ENCODE measurements at places on chromosomes 2 and 18. TPM values are rescaled to one million over a fixed set of nuclear protein-coding genes. Genes with fewer than 3 reads are reported as not detected.

GRCh38 chr18:70288171-70288850 is 534 bp upstream of the SOCS6 start:
- peak; percentile 30 for DNase-seq

GALNT14 gene
- polyA plus RNA-seq: 25.1 TPM

DNA sequence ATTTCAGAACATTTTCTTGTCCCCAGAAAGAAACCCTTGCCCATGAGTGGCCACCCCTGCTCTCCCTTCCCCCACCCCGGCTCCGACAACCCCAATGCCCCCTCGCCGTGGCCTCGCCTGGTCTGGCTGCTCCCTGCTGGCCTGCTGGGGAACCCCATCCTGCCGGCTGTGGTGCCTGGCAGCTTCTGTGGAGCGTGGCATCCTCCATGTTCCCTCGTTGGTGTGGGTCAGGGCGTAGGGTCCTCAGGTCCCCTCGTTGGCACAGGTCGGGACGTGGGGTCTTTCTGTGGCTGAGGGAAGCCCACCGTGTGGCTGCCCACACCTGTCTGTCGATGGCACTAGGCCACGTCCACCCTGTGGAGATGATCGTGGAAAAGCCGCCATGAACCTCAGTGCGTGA is 61.9 kb downstream of the NFATC1 start:
- no peak for DNase-seq

GRCh38 chr2:239182981-239183791 is 217.6 kb downstream of the HDAC4 start:
- no peak for DNase-seq

FTCDNL1 gene
- 2.9 TPM for polyA plus RNA-seq

NYAP2 gene
- 8.6 TPM for polyA plus RNA-seq

UBR3 gene
- 47.7 TPM for polyA plus RNA-seq

DNA sequence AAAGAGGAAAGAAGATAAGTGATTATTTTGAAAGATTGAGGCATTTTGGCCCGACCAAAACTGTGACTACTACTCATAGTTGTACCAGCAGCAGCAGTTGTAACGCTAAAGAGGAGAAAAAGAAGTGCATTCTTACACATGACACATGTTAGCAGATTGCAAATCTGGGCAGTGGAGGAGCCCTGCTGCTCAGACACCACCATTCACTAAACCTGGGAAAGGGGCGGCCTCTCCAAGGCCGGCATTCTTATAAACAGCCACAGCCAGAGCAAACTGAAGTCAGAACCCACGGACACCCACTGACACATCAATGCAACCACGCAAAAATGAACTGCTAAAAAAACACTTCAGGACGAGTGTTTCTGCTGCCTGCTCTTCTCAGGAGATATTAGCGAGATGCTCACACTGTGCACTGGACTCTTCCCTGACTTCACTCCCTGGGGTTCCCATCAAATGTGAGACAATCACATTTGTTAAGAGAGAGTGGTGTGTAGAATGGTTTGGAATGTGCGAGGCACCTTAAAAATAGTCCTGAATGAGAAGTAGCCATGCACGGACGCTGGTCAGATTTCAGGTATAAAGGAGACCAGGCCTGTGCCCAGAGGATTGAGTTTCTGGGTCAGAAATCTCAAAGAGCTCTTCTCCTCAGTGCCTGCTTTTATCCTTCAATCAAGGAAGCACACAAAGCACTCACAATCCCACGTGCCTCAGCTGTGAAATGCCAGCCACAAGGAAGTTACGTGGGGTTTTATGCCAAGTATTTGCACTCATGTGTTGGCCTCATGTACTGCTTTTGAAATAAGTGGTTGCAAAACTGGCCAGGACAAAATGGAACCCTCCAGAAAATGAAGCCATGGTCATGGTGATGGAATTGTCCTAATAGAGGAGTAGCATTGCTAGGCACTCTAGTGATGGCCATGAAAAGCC is 83.4 kb downstream of the MTCL1 start:
- no peak for DNase-seq

DNA sequence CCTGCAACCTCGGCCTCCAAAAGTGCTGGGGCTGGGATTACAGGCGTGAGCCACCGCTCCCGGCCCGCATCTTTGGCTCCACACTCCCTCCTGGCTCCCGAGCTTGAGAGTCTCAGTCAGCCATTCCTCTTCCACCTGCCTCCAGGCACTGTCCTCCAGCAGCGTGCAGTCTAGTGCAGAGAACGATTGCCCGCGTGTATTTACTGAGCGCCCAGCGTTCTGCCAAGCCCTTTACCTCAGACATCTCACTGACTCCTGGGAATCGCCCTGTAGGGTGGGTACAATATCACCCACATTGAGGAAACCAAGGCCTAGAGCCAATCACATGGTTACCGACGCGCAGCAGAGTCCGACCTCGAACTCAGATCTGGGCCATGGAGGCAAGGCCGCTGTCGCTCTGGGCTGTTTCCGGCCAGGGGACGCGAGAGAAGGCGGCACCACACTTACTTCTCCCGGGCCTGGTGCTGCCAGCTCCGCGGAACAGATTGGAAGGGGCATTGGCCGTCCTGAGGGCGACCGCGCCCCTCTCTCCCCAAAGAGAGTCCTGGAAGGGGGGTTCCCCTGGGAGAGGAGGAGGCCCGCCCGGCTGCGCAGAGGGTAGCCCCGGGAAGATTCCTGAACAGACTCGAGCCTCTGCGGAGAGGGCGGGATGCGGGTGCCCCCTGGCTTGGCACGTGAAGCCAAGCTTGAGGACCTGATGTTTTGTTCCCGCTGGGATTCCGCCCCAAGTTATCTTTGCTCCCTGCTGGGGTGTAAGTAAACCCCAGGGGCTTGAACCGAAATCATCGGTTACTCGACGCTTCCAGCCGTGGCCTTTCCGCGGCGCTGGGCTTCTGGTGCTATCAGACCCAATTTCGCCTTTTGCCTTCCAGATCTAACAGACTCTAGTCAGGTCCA is 5.2 kb upstream of the DLX2 start:
- no peak for DNase-seq

DNA sequence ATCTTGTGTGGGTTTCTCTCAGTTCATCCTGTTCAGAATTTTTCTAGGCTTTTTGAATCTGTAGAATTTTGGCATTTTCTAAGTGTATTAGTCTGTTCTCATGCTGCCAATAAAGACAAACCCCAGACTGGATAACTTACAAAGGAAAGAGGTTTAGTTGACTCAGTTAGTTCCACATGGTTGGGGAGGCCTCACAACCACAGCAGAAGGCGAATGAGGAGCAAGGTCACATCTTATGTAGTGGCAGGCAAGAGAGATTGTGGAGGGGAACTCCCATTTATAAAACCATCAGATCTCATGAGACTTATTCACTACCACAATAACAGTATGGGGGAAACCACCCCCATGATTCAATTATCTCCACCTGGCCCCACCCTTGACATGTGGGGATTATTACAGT is 199.2 kb downstream of the ST6GAL2 start:
- DNase-seq: no peak

LOXL3 gene
- 18.8 TPM for polyA plus RNA-seq
